Left lung (tissue), 14 donors: ENCODE measurements at places on chromosomes 5 and 9.
A peak's percentile ranks its signal among the peaks of the same experiment; 100 is the strongest.

- no peak for DNase-seq
Measured at GRCh38 chr5:139273322-139273571, 20.3 kb upstream of the MATR3 start.

DNA sequence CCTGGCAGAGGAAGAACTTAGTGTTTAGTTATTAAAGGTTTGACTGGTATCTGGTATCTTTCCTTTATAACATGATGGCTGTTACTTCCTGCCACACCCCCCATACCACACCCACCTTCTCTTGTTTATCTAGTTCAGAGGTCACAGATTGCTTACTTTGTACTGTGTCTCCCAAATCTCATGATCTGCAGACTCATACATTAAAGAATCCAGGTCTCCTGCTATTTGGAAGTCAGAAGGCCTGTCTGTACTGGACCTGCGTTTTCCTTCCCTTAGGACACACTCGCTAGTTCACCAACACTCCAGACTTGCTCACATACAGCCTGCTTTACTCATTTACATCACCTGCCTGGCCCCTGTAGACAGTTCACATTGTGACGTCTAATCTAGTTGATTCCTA lies 39.3 kb downstream of the NUDT12 start:
- no peak for DNase-seq

- DNase-seq: peak; percentile 12
Measured at GRCh38 chr9:112443200-112443599, 43.4 kb upstream of the KIAA1958 start.

DNA sequence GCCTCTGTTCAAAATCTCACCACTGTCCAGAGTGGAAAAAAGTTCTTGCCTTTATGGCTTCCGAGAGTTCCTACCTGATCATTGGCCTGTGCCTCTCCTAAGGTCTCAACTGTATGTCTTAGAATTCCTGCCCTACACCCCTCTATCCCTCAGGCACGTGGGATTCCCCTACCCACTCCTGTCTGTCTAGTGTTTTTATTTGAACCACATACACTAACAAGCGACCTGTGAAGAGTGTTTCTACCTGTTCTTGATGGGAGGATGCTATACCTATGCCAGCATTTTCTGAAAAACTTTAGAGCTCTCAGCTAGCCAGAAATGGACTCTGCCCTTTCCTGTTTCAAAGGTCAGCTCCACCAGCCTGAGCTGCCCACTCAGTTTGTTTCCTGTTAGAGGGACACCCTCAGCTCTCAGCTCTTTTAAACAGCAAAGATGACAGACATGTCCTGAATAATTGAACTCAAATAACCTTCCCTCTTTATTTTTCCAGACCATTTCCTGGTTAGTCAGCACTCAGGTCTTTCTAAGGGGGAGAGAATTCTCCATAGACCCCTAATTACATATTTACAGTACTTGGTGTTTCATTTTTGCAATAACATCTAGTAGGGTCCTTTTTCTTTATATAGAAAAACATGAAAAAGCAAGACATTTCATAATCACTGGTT lies 214.8 kb downstream of the AOPEP start:
- no peak for DNase-seq

- DNase-seq: no peak
Measured at GRCh38 chr5:159765135-159765433, 151.2 kb upstream of the ADRA1B start.

GRCh38 chr9:882416-882924 lies 41.0 kb downstream of the DMRT1 start:
- no peak for DNase-seq

DNA sequence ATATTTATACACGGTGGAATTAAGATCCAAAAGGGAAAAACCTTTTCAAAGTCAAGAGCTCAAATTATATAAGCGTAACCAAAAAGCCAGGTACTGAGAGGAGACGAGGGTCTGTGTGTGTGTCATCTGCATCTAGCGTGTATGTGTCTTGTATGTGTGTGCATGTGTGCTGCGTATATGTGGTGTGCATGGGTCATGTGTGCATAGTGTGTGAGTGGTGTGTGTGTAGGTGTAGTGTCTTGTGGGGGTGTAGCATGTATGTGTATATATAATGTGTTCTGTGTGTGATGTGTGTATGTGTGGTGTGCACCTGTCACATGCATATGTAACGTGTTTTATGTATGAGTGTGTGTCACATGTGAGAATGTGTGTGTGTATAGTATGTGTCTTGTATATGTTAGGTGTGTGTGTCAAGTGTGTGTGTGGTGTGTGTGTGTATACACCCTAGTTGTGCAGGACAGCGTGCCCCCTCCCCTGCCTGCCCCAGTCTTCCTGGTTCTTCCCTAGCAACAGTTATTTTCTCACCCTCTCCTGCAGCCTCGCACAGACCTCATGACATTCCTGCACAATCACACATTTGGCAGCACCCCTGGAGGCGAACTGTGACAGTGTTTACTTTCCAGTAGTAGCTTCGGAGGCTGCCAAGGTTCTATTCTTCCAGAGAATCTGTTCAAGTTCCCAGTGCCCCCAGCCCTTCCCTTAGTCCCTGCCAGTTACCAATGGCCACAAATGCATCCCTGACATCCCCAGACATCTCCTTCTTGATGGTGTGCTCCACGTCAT lies 27.1 kb upstream of the TNIP1 start:
- no peak for DNase-seq

GRCh38 chr5:157563929-157564716 lies 11.5 kb downstream of the ADAM19 start:
- DNase-seq: no peak

GRCh38 chr5:176781638-176782570 lies 28.5 kb upstream of the UNC5A start:
- DNase-seq: no peak

DNA sequence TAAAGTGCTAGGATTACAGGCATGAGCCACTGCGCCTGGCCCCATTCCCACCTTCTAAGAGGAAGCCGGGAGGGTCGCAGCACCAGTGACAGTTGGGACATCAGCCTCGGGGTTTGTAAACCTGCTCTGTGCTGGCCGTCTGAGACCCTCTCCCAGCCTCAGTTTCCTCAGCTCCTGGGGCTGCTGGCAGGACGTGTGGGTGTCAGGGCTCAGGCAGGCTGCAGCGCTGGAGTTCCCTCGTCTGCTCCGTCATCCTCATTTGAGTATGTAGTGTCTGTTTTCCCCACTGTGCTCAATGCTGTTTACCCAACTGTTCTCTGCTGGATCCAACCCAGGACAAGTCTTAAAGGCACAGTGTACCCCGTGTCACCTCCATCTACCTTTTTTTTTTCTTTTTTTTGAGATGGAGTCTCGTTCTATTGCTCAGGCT lies 2.0 kb upstream of the NINJ1 start:
- no peak for DNase-seq

- DNase-seq: no peak
Measured at GRCh38 chr5:16797951-16798350, 138.1 kb downstream of the MYO10 start.

DNA sequence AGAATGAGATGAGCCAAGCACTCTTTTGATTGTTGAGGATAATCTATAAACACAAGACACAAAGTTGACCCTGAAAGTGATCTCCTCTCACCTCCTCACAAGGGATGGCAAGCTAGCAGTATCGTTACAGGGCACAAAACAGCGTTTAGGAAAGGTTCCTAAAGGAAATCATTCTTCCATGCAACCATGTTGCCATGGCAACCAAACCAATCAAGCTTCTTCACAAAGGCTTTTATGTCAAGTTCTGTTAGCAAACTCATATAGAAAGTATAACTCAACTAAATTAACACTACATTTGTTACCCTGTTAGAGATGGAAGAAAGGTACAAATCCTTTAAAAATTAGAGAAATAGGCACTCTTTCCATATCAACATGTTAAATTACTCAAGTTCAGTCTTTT lies 1016.8 kb upstream of the DMAC1 start:
- DNase-seq: peak; percentile 16

GRCh38 chr9:127264462-127265219 lies at the start of gene GARNL3:
Gene GARNL3, plus strand, starts transcription at chr9:127264774. Its CDS starts 104 bp downstream, at chr9:127264878.
- no peak for DNase-seq
